ENCODE measurements at places on chromosomes 16 and 17.

- DNase-seq = peak; percentile 19
These were observed 122.4 kb upstream of the NUDT7 start for GRCh38 chr16:77599793-77600415.

DNA sequence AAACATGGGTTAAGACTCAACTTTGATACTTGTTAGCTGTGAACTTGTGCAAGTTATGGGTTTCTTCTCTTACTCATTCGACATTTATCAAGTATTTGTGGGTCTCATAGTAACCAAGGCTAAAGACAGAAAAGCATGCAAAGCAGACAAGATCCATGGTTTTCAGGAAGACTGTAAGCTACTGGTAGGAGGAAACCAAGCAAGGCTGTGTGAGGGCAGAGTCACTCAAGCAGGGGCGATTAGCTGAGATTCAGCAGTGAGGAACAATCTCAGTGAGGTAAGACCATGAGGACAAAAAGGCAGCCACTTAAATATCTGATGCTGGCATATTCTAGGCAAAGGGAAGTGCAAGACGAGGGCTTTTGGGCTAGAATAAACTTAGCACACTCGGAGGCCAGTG, 29.5 kb downstream of the MBTD1 start:
- DNase-seq = no peak

DNA sequence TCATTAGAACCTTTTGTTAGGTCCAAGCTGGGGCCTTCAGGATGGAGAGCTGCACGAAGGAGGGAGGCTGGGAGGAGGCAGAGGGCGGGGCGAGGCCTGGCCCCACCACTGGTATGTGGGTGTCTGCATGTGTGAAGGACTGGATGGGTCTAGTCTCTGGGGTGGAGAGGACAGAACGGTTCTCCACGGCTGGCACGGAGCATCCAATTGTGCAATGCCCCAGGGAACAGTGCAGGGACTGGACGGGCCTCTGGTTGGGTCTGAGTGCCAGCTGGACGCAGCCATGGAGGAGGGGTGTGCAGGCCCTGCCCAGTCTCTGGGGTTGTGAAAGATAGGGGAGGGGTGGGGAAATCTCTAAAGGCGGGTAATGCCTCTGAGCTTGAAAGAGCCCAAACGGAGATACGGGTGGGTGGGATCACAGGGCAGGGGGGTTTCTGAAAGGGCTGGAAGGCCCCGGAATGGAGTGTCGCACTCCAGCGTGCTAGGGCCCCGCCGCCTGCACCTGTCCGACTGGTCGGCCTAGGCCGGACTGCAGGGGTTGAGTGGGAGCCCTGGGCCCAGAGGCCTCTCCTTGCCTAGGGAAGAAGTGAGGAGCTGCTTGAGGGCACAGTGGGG, 1.6 kb downstream of the PPL start:
- no peak for DNase-seq

DNA sequence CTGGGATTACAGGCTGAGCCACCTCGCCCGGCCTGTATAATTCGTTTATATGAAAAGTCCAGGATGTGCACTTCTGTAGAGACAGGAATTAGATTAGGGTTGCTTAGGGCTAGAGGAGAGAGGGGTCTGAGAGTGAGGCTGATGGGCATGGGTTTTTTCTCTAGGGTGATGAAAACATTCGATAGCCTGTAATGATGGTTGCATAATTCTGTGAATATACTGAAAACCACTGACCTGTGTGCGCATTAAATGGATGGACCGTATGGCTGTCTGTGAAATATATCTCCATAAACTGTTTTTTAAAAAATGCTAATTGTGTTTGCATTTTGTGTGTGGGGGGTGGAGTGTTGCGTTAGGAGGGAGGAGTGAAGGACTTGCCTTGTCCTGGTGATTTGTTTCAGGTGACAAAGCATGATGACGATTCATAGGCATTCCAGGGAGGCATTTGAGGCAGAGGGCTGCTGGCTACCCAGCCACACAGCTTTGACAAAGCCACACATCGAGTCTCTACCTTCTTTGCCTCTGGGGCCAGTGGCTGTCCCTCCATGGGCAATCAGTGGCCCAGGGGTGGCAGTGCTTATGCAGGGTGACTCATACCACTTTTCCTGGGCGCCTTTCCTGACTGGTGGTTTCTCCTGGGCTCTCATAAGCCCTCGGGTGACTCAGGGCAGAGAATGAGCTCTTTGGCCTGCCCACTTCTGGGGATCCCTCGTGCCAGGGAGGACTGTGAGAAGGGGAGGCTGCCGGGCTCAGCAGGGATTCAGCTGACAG, 148.5 kb upstream of the WSCD1 start:
- DNase-seq = no peak

GRCh38 chr17:31357839-31358394, 33.6 kb upstream of the RAB11FIP4 start:
- no peak for DNase-seq

- no peak for DNase-seq
These were observed 110.8 kb downstream of the IRX3 start for GRCh38 chr16:54175552-54176375.

DNA sequence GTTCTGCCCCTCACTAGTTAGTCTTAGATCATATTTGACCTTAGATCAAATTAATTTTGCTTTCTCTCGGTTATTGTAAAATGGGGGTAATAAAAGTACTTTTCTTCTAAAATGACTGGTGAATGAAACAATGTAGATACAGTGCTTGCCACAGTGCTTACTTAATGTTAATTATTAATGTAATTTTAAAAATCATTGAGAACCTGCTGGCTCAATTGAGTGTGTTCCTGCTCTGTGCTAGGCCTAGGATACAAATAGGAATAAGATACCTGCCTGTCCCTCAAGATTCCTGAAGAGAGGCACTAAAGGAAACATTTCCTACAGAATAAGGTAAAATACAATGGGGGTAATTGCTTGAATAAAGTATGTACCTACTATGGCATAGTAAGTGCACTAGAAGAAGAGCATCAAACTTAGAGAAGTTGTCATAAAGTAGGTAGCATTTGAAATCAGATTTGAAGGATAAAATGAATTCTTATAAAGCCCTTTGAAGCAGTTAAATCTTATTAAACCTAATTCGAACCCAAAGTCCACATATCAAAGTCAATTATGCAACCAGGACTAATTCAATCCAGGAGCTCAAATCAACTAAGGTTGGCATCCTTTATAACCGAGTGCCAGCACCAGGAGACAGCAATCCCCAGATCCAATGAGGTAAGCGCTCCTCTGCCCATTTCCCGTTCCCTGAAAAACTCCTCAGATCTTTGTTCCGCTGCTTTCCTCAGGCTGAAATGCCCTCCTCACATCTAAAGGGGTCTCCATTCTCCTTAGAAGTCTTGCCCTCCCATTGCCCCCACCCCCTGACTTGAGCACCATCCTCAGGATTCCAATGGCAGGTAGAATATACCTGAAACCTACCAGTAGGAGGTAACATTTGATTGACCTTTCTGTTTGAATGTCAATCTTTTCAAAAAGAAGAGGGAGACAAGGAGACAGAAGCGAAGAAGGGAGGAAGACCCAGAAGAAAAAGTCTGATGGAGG, 2.4 kb upstream of the MED13 start:
- DNase-seq = no peak

DNA sequence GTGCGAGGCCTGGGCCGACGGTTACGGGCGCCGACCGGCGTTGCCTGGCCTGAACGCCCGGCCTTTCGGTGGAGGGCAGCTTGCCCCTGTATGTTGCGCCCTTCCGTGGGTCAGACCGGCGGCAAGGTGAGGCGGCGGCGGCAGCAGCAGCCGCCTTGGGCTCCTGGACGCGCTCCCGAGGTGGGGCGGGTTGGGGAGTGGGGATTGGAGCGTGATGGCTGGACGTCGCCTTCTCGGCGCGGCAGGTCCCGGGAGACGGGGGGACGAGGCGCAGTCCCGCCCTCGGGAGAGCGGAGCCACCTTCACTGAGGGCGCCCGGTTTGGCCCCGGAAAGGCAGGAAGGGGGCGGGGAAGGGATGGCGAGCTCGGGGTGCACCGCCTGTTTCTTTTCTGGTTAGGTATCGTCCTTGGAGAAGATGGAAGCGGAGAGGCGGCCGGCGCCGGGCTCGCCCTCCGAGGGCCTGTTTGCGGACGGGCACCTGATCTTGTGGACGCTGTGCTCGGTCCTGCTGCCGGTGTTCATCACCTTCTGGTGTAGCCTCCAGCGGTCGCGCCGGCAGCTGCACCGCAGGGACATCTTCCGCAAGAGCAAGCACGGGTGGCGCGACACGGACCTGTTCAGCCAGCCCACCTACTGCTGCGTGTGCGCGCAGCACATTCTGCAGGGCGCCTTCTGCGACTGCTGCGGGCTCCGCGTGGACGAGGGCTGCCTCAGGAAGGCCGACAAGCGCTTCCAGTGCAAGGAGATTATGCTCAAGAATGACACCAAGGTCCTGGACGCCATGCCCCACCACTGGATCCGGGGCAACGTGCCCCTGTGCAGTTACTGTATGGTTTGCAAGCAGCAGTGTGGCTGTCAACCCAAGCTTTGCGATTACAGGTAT, 671 bp downstream of the DGKE start:
- DNase-seq = peak; percentile 46

DNA sequence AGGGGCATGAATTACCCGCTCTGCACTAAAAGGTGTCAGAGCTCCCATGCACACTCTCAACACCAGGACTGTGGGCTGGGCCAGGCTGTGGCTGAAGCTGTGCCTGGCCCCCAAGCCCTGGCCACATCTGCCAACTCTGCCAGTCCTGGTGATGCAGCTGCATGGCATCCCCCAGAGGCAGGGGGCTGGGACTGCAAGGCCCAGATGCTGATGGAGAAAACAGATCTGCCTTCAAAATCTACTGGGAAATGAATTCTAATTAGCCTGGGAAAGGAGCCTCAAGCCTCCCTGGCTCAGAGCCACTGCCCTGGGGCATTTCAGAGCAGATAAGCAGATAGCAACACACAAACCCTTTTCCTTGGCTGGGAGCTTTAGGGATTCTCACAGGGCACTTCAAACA, 3.4 kb downstream of the CHST6 start:
- peak; percentile 65 for DNase-seq

GRCh38 chr16:5412731-5413130, 315.1 kb upstream of the EEF2KMT start:
- no peak for DNase-seq

DNA sequence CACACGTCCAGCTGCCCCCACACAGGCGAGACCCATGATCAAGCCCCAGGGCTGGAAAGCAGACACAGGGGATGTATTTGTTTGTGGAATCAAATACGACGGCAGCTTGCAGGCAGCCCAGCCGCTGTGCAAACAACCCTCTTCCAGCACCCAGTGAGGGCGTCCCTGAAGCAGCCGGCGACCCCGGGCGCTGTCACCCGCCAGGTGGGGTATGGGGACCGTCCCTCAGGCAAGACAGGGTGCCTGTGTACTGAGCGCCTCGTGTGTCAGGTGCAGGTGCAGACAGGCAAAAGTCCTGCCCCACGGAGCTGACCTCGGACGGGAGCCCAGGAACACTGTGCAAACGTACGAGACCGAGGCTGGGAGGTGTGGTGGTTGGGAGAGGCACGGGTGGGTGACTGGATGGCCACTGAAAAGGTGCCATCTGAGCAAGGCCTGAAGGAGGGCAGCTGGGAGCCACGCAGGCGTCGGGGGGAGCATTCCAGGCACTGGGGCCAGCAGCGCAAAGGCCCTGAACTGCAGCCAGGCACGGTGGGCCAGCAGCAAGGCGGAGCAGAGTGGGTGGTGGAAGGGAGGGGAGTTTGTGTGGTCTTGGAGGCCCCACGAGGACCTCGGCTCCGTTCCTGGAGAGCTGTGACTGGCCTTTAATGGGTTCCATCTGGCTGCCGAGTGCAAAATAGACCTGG, 48.5 kb downstream of the CBFA2T3 start:
- DNase-seq = no peak

DNA sequence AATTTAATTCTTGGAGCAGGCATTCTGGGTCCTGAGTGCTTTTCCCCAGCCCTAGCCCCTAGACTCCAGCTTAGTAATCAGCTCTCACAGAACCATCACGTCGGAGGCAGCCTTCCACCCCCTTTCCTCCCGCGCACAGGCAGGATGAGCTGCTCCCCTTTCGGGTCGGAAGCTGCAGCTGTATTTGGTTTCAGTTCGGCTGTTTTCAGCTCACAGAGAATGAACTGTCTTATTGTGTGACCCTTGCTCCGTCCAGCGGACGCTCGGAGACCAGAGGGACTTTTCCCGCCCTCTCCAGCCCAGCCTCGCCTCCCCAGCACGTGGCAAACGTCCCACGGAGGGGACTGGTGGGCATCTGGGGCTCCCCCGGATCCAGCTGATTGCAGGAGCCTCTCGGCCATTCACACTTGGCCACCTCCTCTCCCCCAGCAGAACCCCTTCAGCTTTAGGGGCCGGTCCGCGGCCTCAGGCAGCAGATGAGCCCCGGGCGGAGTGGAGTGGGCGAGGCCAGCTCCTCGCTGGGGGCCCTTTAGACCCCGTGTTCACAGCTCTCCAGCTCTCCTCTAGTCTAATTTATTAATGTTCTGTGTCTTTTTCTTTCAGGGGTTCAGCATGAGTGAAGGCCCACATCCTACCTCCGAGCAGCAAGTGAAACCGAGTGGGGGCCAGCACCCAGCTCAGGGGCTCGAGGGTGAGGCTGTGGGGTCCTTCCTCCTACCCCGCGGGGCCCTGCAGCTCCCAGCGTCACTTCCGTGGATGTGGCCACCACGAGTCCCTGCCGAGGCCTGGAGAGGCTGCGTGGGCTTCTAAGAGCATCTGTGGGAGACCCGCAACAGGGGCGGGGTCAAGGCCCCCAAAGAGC, 863 bp upstream of the UTS2R start:
- DNase-seq = no peak

GRCh38 chr17:56593646-56594319, at the start of gene NOG:
TSS of gene NOG (plus strand) at chr17:56593699. CDS start at chr17:56594224, 525 bp downstream.
- DNase-seq = peak; percentile 50

- DNase-seq = no peak
These were observed 187.9 kb downstream of the KCNJ2 start for GRCh38 chr17:70357190-70357589.

DNA sequence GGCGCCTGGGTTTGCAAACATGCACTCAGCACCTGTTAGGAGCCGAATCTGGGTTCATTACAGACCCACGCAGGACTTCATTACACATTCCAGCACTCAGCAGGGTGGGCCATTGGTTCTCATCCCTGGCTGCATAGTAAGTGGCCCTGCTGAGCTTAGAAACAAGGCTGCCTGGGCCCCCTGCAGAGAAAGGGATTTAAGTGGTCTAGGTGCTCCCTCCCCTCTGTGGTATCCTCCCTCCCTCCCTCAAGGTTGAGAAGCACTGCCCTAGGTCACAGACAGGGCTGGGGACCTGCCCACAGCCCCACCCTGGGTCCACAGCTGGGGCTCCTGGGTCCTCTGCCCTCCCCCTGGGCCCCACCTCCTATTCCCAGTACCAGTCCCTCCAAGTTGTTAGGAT, 28.3 kb downstream of the WNT3 start:
- DNase-seq = no peak

GRCh38 chr16:55271945-55272513, 52.0 kb upstream of the IRX6 start:
- no peak for DNase-seq

- no peak for DNase-seq
These were observed 123.4 kb downstream of the HS3ST3A1 start for GRCh38 chr17:13478326-13478830.

GRCh38 chr17:73616120-73616872, 27.9 kb downstream of the SDK2 start:
- DNase-seq = no peak

GRCh38 chr16:1008085-1008484, 26.5 kb downstream of the SOX8 start:
- DNase-seq = no peak
